ENCODE measurements at places on chromosomes 6 and 20.

DNA sequence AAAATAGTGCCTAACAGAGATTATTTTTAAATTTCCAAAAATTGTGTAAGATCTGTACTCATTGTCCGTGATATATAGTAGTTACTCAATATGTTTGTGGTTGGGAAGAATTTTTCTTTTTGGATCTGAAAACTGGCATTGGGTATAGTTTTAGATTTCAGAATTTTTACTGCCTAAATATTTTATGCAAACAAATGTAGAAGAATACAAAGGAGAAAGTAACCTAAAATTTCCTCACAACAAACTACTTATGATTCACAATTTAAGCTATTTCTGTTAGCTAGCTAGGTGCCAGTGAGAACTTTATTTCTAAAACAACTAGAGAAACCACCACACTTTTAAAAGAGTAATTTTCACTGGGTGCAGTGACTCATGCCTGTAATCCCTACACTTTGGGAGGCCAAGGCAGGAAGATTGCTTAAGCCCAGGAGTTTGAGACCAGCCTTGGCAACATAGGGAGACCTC lies 38.8 kb downstream of the SESN1 start:
- DNase-seq, result no peak

DNA sequence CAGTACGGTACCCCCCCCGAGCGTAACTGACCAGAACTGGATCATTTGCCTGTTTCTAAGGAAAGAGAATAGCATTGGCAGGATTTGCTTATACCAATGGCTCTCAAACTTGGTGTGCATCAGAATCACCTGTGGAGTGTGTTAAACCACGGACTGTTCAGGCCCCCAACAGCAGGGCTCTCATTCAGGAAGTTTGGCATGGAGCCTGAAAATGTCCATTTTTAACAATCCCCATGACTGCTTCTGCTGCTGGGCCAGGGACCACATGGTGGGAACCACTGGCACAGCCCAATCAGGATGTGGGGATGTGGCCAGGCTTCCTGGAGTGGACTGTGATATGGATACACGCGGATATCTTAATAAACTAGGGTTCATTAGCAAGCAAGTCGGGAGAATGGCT lies 53.9 kb downstream of the GTF2H5 start:
- no peak for DNase-seq

DNA sequence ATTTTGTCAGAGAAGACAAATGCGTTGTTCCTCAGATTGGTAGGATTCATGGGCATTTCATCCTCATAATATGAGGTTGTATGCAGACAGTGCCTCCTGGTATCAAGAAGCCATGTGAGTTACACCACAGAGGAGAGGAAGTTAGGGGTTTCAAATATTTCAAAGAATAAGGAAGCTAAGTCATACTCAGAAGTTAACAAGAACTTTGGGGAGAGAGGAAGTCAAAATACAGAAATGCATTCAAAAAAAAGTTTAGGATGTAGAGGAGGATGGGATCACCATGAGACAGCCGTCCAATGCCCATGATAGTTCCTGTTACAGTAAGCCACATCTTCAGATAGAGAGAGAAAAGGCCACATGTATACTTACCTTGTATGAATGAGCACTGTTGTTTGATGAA lies 22.3 kb downstream of the HLA-DOB start:
- DNase-seq, result no peak

- no peak for DNase-seq
These were observed 9.7 kb downstream of the FUCA2 start for GRCh38 chr6:143501851-143502250.

DNA sequence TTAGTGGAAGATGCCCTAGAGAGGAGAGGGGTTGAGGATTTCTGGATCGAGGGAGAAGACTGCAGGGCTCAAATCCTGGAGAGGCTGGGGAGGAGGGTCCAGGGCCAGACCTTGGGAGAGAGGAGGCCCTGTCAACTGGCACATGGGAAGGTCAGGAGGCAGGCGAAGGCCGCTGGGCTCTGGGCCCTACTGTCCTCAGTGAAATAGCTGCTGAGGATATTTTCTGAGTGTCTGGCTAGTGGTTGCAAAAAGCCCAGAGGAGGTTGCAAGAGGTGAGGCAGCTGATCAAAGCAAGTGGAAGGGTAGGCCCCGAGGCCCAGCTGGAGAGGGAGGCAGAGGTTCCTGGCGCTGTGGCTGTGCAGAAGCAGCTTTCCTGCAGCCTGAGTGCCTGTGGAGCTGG lies 103.4 kb upstream of the MLN start:
- DNase-seq, result no peak

DNA sequence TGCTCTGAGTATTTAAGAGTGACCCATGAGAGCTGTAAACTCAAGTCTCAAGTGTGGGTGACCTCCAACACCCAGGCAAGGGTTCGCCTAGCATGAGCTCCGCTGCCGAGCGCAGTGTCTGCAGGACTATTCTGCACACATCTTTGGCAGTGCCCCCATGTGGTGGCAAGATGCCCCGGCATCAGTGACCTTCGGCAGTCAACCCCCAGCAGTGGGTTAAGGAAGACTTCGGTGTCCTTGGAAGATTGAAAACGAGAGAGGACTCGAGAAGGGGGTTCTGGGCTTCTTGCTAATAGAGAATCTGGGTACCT lies 43.1 kb downstream of the RBM38 start:
- no peak for DNase-seq

DNA sequence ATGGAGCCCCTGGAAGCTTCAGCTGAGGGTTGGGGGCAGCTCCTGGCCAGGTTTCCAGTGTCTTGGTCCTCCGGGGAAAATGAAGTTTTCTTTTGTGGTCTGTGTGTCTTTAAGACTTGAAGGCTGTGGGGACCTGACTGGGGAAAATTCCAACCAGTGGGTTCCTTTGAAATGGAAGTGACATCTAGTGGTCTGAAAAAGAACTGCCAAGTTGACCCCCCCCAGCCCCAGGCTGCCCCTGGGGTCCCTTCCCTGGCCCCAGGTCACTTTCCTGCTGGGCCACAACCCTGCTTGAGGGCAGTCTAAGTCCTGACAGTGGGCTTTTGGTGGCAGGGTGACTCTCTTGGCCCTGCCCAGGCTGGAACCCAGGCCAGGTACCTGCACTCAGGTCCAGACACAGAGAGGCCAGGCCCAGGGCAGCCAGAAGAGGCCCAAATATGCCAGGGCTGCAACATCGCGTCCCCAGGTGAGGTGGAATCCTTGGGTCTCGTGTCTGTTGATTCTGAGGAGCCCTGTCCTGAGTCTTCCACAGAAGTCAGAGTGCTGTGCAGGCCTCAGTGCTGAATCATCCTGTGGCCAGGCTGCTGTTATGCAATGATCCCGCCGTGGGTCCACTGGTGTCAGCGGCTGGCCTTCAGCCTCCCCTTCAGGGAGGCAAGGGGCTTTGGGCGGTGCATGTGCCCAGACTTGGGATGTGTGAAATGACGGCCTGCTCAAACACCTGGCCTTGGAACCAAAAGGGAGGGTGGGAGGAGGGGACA lies 68.4 kb downstream of the VEGFA start:
- DNase-seq, result no peak
